ENCODE measurements at places on chromosomes 11 and 22.

DNA sequence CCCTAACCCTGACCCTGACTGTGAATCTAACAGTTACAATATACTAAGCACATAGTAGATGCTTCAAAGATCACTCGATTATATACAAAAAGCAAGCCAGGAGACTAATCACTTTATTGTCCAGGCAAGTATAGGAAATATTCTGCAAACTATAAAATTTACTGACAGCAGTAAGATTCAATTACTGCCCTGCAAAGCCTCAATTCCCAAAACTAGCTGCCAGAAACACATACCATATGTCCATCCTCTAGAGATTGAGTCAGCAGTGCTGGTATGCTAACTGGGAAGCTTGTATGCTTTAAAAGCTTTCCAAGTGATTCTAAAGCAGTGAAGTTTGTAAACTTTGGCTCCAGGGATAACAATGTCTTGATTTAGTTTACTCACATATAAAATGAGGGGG is 26.1 kb downstream of the CSTF3 start:
- DNase-seq, result no peak

- no peak for DNase-seq
These were observed 172.6 kb upstream of the LUZP2 start for GRCh38 chr11:24324211-24324610.

DNA sequence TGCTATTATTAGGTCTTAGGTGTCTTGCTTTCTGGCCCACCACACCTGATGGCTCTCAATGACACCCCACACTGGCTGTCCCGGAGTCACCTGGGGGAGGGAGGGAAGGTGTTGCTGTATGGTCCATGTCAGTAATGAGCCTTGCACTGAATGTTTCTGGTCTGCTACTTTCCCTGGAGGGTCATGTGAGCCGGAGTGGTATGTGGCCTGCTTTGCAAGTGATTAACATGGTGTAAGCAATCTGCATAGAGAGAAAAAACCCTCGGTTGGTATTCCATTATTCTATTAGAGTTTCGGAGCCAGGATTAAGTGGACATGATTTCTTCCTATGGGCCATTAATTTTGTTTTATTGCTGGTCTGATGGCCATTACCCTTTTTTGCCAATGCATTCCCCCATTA is 63.9 kb downstream of the PKNOX2 start:
- no peak for DNase-seq

DNA sequence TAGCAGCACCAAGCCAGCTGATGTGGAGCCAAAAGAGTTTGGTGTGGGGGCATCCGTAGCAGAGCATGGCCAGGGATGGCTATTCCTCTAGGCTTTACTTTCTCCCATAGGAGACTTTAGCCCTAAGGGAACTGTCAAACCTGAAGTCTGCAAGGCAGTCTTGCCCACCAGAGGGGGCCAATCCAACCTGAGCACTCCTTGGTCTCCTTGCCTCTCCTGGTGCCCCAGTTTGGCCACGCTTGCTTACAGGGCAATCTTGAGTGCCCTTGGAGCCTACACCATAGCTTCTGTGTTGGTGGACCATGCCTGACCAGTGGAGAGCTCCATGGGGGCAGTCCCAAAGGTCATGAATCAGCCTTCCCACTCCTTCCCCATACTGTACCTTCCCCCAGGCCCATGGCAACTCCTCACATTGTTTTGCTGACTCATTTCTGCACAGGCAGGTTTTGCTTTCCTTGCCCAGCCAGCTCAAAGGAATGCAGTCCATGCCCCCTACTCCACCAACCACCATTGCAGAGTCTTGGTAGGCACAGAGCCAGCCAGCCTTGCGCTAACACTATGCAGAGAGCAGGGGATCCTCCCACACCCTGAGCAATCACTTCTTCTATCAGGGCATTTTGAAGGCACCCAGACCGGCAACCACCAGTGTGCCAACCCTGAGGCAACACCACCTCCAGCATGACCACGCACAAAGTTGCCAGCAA is 1421.2 kb upstream of the RAG2 start:
- DNase-seq, result no peak

- no peak for DNase-seq
These were observed 138.9 kb upstream of the MTNR1B start for GRCh38 chr11:92830377-92831155.

- no peak for DNase-seq
These were observed 5.2 kb upstream of the C22orf42 start for GRCh38 chr22:32164075-32164860.

DNA sequence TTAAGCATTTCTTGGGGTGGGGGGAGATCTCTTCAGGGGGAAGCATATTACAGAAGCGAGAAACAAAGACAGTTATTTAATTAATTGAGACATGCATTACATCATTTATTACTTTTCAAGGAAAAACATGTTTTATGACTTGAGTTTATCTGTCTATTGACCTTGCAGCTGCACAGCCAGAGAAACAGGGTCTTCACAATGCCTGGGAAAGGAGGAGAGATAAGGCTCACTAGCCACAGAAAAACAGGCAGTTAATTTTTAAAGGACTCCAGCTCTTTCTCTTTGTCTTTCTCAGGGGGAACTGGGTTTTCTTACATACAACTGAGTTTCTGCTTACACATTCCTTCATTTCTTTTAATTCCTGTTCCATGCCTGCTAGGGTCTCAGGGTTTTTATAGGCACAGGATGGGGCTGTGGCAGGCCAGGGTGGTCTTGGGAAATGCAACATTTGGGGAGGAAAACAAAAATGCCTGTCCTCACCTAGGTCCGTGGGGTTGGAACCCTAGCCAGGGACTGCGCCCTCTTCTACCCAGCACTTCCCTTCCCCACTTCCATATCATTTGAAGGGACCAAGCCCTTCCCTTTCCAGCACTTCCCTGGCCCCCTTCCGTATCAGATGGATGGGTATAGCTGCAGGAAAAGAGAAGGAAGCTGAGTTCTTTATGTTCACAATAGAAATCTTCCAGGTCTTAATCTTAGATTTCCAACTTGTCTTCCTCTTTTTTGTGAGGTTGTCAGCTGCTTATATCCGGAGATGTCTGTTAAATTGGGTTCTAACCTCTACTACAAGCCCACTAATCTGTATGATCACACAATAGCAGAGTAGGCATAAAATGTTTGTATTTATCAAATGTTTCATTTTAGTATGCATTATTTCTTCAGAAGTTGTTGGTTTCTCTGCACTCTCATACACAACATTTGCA is 38.3 kb downstream of the BIRC2 start:
- no peak for DNase-seq
